ENCODE measurements at places on chromosomes 1 and 21.

DNA sequence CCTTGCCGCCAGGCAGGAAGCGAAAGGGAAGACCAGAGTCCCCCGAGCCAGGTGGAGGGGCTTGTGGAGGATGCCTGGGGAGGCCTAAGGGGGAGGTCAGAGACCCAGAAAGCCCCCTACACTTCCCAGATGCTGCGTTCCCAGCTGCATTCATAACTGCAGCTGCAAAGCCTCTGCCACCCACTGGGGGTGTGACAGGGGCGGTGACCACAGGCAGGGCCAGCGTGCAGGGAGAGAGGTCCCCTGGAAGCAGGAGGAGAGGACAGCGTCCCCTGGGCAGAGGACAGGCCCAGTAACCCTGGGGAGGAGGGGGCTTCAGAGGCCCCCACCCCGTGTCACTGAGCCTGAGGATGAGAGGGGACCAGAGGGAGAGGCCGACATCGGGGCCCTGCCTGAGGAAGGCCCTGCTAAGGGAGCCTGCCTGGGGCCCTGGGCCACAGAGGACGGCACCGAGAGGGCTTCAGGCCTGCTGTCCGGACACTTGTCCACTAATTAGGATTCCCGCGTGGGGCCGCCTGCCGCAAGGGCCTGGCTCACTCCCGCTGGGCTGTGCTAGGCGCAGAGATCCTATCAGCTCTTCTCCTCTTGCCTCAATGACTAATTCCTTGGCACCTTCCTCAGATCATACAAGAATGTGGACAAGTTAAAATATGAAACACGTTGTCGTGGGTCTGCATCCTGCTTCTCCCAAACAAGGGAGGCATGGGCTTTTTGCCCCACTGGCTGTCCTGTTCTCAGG is 49.1 kb upstream of the CCDC27 start:
- DNase-seq = no peak

GRCh38 chr1:201217146-201217545 is 26.5 kb downstream of the IGFN1 start:
- DNase-seq = no peak

DNA sequence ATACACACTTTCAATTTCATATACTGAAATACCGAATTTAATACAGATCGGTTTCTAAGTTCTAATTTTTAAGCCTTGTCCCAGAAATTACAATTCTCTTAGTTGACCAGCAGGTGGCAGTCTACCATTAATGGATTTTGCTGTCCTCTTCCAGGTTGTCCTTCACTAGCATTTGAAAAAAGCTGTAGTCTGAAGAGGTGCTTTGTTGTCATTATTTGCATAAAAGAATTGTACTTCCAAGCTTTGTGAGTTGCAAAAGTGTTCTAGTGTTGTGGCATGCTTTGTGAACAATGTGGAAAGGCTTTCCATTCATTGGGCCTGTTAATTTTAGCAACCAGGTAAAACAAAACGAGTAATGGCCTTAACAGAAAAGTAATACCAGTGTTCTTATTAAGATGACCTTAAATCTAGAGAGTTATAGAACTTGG is 193.6 kb downstream of the RPS6KC1 start:
- DNase-seq = no peak

DNA sequence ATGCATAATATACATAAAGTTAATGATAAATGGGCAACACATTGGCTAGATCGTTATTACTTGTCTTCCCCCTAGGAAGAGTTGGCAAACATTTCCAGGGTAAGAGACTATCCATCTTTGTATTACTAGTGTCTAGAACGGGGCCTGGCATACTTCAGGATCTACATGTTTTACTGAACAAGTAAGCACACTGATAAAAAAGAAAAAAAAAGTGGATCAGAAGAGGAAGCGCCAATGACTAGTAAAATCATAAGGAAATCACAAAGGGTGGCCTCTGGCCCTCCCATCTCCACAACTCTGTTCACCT is 482 bp downstream of the TM2D1 start:
- no peak for DNase-seq

DNA sequence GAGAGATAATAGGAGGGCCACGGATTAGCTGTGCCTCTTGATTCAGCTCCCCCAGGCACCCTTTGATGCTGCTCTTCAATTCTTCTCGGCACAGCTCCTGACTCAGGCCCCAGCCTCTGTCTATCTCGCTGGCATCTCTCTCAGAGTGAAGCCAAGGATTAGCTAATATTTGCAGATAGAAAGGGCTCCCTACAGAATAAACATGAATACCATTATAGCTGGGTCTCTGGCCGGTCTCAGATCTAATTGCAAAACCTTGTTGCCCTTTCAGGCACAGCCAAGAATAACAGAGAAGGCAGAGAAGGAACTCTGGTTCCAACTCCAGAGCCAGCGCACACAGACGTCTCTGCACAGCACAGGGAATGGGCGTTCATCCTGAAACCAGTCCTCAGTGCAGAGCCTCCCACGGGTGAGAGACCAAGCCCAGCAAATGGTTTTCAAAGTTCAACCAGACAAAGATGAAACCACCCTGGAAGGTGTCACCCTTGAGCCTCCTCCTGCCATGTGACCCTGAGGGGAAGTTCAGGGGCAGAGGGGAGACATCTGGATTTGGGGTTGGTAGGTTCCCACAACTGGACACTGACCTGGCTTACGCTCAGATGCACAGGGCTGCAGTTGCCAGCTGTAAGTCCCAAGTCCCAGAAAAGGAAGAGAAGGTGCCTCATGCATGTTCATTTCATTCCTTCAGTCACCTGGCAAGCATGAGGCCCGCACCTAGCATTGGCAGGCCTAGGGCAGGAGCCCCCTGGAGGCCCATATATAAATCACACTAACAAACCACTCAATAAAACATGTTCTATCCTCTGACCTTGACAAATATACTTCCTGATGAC is 394.0 kb downstream of the NPHP4 start:
- DNase-seq = no peak

- DNase-seq = no peak
Measured at GRCh38 chr1:84742653-84743052, 52.4 kb upstream of the SSX2IP start.

Data from hypothalamus (tissue), 51 donors.